ENCODE measurements at places on chromosomes 16 and 17. TPM values are rescaled to one million over a fixed set of nuclear protein-coding genes. Genes with fewer than 3 reads are reported as not detected.

- H3K4me1 ChIP-seq = no peaks in the 10 kb centered on the region
- H3K36me3 ChIP-seq = peaks cover 44% of the 10 kb centered on the region
- no peak overlapping the region for H3K27ac ChIP-seq
- no peaks in the 10 kb centered on the region for H3K27me3 ChIP-seq
- H3K4me3 ChIP-seq = no peak overlapping the region
These were observed 10.8 kb downstream of the TP53 start for GRCh38 chr17:7676533-7676932.

The PNPO gene
- 11.8 TPM for total RNA-seq

DNA sequence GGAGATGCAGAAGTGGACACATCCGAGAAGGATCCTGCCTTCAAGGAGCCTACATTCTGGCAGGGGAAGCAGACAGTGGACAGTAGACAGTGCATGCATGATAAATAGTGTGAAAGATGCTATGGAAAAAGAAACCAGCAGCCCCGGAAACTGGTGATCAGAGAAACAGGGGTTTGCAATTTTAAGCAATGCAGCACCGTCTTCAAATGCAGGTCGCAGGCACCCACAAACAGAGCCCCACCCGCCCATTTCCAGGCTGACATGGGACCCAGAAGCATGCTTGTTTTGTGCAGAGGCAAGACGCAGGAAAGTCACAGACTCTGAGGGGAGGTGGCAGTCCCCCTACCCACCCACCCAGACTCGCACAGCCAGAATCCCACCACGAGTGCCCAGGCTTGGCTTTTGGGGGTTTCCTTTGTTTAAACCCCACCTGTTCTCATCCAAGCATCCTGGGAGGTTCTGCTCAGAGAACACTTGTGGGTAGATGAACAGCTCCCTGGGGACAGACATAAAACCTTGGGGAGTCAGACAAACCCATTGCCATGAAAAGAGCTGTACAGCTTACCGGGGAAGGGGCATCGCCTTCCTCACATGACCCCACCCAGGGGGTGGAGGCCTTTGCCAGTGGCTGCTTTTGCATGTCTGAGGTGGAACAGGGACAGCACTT lies 114.3 kb downstream of the MGAT5B start:
- H3K4me1 ChIP-seq = peaks cover 4% of the 10 kb centered on the region
- H3K36me3 ChIP-seq = no peaks in the 10 kb centered on the region
- H3K4me3 ChIP-seq = no peak overlapping the region
- peaks cover 3% of the 10 kb centered on the region for H3K27me3 ChIP-seq
- H3K27ac ChIP-seq = no peak overlapping the region

The GLP2R gene
- total RNA-seq = not detected

The OR4D2 gene
- not detected for total RNA-seq

DNA sequence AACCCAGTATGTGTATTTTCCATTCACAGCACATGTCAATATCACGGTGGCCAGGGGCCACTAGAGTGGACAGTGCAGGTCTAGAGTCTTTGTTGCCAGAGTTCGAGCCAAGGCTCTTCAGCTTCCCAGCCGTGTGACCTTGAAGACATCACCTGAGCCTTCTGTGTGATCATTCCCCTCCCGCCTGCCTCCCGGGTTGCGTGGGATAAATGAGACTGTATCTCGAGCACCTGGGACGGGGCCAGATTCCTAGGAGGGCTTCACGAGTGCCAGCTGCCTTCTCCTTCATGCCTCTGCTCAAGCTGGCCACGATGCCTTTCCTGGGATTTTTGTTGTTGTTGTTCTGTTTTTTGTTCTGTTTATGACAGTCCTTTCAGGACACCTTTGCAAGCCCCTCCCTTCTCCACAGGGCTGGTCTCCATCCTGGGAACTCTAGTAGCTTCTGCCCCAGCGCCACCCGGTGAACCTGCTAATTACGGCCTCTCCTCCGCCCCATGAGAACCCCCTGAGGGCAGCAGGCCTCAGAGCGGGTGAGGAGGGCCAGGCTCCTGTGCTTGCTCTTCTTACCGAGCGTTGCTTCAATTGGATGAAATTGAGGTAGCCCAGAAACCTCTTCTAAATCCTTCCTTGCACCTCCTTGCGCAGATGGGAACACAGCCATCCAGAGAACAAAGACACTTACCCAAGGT lies 3.9 kb downstream of the SPNS2 start:
- peaks cover 57% of the 10 kb centered on the region for H3K27me3 ChIP-seq
- no peak overlapping the region for H3K27ac ChIP-seq
- peaks cover 37% of the 10 kb centered on the region for H3K4me1 ChIP-seq

The KCNJ16 gene
- 0.22 TPM for total RNA-seq

GRCh38 chr16:83520596-83520995 lies 287.2 kb upstream of the HSBP1 start:
- no peaks in the 10 kb centered on the region for H3K27me3 ChIP-seq
- H3K4me3 ChIP-seq = no peak overlapping the region
- no peak overlapping the region for H3K27ac ChIP-seq
- peak; percentile 63 for DNase-seq
- H3K36me3 ChIP-seq = no peaks in the 10 kb centered on the region

The ARHGAP44 gene
- total RNA-seq = 3.0 TPM

Measured in muscle of leg (tissue), 16 donors.